ENCODE measurements at places on chromosomes 4 and X. TPM values are rescaled to one million over a fixed set of nuclear protein-coding genes. Genes with fewer than 3 reads are reported as not detected.

The RFC1 gene
- total RNA-seq = 37.7 TPM

The SHISA3 gene
- total RNA-seq = not detected

The SPARCL1 gene
- 0.12 TPM for total RNA-seq

The NAP1L2 gene
- 19.0 TPM for total RNA-seq

The LGI2 gene
- total RNA-seq = 0.12 TPM

The PNMA3 gene
- total RNA-seq = 0.86 TPM

The OPHN1 gene
- 4.4 TPM for total RNA-seq

The ADRA2C gene
- total RNA-seq = 1.7 TPM

The TRPC5OS gene
- total RNA-seq = 0.33 TPM

The BST1 gene
- total RNA-seq = not detected

The CTSO gene
- total RNA-seq = 9.6 TPM
